Activated CD4-positive, alpha-beta T cell treated with anti-CD3 and anti-CD28 coated beads for 1 hour (primary cell): ENCODE measurements at places on chromosomes 7 and 10.

DNA sequence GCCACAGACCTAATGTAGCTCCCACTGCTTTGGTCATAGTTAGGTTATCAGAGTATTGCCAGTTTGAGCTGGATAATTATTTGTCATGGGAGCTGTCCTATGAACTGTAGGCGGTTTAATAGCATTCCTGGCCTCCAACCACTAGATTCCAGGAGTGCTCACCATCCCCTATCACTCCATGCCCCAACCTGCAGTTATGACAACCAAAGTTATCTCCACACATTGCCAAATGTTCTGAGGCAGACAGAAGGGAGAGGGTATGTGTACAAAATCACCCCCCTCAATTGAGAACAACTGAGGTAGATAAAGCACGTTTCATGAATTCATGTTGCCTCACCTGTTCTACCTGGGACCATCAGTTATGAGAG is 119.0 kb upstream of the CACUL1 start:
- DNase-seq, result no peak

GRCh38 chr10:118042336-118042735 is 4.4 kb downstream of the RAB11FIP2 start:
- no peak for DNase-seq

GRCh38 chr10:72081210-72081609 is 7.1 kb downstream of the SPOCK2 start:
- DNase-seq, result no peak

GRCh38 chr7:26101361-26102151 is 50.4 kb upstream of the NFE2L3 start:
- no peak for DNase-seq

GRCh38 chr7:84462259-84462658 is 267.7 kb upstream of the SEMA3A start:
- DNase-seq, result no peak

- DNase-seq, result no peak
Observed at GRCh38 chr10:4067931-4068561, 283.0 kb upstream of the KLF6 start.
